ENCODE measurements at places on chromosomes 1 and 21. TPM values are rescaled to one million over a fixed set of nuclear protein-coding genes. Genes with fewer than 3 reads are reported as not detected.

- DNase-seq: peak; percentile 47
Measured at GRCh38 chr1:186188004-186188539, 187.0 kb downstream of the TPR start.

DNA sequence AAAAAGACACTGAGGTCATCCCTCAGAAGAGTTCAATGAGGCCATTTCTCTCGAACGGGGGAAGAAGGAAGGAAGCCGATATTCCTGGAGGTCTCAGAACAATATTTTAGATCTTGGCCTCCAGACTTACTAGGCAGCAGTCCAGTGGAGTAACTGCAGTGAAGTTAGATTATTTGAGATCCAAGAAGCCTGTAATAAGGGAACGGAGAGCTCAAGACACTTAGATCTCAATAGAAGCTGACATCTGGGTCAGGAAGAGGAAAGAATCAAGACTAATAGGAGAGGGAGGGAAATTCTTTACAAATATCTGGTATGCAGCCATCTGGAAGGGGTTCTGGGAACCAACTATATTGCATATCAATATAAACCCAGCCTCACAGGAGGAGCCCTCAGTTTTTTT lies 13.6 kb upstream of the ENAH start:
- DNase-seq: no peak

GRCh38 chr1:113542221-113542701 lies 151.9 kb downstream of the MAGI3 start:
- DNase-seq: peak; percentile 45

DNA sequence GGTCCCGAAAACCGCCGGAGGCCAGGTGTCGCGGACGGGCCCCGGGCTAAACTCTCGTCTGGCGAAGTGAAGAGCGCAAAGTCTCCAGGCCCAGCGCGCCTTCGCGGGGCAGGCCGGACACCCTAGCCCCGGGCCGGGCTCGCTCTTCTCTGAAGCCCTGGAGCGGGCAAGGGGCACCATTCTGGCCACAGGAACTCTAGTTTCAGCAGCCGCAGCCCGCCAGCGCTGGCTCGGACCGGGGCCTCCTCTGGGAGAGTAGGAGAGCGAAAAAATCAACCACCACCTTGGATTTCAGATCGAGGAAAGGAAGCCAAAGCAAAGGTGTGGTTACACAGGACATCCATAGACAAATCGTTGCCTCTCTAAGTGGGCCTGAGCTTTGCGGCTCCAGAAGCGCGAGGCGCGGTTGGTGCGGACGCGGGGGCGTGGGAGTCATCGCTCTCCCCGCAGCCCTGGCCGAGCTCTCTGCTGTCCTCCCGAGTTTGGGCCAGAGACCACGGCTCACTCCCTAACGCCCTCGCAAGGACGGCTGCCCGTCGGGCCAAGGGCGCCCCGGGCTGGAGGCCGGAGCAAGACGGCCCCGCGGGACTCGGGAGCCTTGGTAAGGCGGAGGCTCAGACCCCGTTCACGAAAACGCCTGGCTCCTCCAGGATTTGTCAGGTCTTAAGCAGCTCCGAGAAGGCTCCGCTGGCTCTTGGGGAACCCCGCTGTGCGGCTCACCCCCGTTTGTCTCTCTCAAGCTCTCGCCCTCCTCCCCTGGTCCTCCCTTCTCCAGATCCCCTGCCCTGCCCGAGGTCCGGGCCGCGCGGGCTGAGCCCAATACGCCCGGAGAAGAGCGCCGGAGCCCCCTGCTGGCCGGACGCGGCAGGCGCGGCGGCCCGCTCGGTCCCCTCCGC lies 132.9 kb upstream of the DPYD start:
- peak; percentile 88 for DNase-seq

DNA sequence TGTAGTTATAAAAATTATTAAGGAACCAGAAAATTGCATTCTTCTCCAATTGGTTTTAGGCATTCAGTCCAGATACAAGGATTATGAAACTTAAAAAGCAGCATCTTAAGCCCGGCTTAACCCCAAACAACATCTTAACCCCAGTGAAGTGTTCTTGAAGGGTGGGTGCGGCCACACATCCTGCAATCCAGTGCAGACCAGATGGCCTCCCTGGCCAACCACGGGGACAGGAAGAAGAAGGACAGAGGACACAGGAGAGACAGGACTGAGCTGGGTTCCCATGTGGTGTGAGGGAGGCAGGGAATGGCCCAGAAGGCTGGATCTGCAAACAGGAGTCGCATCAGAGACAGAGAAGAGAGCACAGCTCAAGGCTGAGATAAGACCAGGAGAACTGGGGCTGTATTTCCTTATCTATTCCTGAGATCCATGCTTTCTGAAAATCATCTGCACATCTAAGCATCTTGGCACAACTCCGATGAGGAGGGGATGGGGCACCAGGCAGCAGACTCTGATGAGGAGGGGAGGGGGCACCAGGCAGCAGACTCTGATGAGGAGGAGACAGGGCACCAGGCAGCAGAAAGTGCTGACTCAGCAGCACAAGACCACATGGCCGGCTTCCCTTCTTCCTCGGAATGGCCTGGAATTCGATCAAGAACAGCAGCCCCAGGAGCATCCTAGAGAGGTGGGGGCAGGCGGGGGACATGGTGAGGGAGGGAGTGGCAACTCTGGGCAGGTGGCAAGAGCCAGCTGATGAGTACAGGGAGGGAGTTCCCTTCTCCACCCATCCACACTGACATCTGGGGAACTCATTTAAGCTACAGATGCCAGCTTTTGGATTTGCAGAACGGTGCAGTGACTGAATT lies 26.6 kb downstream of the ABCG1 start:
- DNase-seq: no peak

DNA sequence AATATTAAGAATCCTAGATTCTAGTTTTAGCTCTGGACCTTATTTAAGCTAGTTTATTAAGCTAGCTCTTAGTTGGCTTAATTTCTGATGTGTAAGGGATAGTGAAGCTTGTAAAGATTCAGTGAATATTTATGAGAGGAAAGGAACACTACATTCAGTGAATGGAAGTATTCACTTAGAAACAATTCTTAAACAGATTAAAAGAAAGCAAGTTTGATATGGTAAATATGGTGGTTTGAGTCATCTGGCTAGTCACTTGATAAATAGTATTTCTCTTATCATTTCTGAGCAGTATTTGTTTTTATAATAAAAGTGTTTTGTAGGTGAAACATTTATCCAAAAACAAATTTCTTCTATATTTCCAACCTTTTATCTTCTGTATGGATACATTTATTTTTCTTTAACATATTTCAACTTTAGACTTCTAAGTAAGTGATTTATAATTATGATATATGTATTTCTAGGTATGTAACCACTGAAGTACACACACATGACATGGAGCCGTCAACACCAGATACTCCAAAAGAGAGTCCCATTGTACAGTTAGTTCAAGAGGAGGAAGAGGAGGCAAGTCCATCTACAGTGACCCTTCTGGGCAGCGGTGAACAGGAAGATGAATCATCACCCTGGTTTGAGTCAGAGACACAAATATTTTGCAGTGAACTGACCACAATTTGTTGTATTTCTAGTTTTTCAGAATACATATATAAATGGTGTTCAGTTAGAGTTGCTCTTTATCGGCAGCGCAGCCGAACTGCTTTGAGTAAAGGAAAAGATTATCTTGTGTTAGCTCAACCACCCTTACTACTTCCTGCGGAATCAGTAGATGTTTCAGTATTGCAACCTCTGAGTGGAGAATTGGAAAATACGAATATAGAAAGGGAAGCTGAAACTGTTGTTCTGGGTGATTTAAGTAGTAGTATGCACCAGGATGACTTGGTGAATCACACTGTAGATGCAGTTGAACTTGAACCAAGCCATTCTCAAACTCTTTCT lies 55.6 kb downstream of the SUCO start:
- DNase-seq: peak; percentile 5

DNA sequence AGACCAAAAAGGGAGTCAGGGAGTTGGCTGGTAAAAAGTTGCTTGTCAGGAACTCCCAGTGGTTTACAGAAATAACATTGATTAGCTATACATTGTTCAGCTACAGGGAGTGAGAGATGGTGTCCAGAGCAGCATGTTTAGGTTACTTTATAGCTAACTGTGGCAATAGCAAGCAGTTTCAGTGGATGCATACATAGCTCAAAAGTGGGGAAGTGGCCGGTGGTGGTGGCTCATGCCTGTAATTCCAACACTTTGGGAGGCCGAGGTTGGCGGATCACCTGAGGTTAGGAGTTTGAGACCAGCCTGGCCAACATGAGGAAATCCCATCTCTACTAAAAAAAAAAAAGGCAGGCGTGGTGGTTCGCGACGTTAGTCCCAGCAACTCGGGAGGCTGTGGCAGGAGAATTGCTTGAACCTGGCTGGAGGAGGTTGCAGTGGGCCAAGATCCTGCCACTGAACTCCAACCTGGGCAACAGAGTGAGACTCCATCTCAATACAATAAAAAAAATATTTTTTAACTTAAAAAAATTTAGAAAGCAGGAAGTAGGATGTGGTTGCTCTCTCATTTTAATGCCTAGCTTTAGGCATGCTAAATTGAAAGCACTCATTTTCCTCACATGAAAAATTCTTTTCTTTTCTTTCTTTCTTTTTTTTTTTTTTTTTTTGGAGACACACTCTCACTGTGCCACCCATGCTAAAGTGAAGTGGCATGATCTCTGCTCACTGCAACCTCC lies 109.7 kb downstream of the PPIAL4G start:
- DNase-seq: no peak

- DNase-seq: no peak
Measured at GRCh38 chr1:117096951-117097408, 24.6 kb downstream of the TRIM45 start.

- DNase-seq: no peak
Measured at GRCh38 chr1:11634365-11635192, 19.6 kb downstream of the FBXO2 start.

DNA sequence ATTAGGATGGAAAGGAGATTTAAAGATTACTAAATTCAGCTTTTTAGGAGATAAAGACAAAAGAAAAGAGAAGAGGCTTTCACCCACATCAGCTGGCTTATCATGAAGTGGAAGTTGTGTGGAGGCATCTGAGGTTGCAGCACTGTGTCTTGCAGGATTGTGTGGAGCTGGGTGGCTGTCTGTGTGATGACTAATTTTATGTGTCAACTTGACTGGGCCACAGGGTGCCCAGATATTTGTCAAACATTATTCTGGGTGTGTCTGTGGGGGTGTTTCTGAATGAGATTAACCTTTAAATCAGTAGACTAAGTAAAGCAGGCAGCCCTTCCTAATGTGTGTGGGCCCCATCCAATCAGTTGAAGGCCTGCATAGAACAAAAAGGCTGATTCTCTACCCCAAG lies 3.9 kb downstream of the KCNA10 start:
- no peak for DNase-seq

DNA sequence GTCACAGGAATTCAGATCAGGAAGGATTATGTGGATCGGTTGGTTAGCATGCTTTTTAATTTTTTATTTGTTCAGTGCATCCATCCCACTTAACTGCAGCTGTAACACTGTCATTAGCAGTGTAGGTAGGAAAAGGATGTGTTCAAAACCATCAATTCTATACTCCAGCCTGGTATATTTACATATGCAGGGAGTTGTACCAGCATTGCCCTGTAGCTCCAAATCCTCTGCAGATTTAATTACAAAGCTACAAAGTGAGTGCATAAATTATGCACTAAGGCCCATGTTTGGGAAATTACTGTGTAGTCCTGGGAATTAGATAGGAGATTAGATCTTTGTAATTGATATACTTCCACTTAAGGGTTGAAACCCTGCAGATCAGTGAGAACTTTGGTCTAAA lies 15.9 kb upstream of the OSBPL9 start:
- no peak for DNase-seq

DNA sequence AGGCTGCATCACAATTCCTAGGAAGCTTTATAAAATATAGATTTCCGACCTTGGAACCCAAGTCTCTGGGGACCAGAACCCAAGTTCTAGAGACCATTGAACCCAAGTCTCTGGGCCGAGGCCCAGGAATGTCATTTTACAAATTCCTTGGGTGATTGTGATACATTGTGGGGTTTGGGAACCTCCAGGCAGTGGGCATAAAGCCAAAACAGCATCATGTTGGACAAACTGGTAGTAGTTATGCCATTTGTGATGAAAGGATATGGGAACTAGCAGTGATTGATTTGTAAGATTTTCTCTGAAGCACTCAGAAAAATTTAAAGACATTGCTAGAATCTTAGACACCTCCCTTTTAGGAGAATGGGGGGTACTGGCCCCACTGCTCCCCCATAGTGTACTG lies 160.2 kb downstream of the HIVEP3 start:
- DNase-seq: no peak

- DNase-seq: no peak
Measured at GRCh38 chr1:193771596-193771995, 585.2 kb upstream of the B3GALT2 start.

GRCh38 chr1:19533626-19534025 lies 48.3 kb upstream of the CAPZB start:
- no peak for DNase-seq

- peak; percentile 27 for DNase-seq
Measured at GRCh38 chr1:8727809-8728213, 89.6 kb downstream of the RERE start.

- DNase-seq: no peak
Measured at GRCh38 chr1:168719306-168720111, 9.5 kb downstream of the DPT start.

- DNase-seq: no peak
Measured at GRCh38 chr1:24205345-24206082, 18.4 kb upstream of the IFNLR1 start.

- DNase-seq: no peak
Measured at GRCh38 chr1:201694608-201695335, 134.2 kb upstream of the IPO9 start.

DNA sequence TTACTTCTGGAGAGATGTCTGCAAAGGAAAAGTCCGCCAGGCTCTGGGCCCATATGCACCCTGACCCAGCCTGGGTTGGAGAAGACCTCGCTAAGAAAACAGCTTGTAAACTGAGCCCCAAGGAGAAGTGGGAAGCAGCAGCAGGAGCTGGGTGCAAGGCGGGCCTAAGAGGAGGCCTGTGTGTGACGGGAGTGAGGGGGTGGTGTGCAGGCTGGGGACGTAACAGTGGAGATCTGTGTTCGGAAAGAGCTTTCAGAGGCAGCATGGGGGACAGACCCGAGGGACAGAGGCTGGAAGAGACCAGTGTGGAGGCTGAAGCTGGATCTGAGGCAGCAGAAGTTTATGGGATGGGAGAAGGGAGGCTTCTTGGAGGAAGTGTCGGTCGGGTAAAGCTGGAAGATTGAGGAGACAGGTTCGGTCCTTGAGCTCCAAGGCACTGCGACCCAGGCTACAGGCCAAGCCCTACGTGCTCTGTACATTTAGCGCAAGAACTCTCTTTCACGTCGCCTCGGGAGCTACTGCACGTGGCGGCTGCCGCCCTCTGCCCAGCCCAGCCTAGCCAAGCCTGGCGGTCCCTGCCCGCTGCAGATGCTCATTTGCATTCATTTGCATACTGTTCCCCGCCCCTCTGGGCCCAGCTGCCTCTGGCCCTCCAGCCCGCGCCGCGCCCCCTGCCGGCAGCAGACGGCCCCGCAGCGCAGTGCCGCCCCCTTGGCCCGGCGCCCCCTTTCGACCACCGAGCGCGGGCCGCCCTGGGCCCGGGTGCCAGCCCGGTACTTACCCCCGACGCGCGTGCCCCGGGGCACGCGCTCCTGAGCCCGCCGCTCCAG lies 6.3 kb downstream of the HPCA start:
- DNase-seq: peak; percentile 81

GRCh38 chr1:65431111-65431705 lies 10.7 kb downstream of the LEPR start:
- peak; percentile 58 for DNase-seq

LSM10 gene
- 68.0 TPM for total RNA-seq

AMY2A gene
- total RNA-seq: not detected

DLGAP3 gene
- total RNA-seq: not detected

MFAP2 gene
- 44.7 TPM for total RNA-seq

CD101 gene
- 1.7 TPM for total RNA-seq

SPRR2G gene
- not detected for total RNA-seq

ITLN2 gene
- not detected for total RNA-seq

TGFB2 gene
- 1.4 TPM for total RNA-seq

PPIE gene
- 71.0 TPM for total RNA-seq

PLEKHN1 gene
- total RNA-seq: not detected

COL24A1 gene
- total RNA-seq: 0.72 TPM

PLEKHA6 gene
- total RNA-seq: 0.70 TPM

ZNF648 gene
- total RNA-seq: not detected

Measured in A673 (cell line).